ENCODE measurements at places on chromosomes 6 and 20. TPM values are rescaled to one million over a fixed set of nuclear protein-coding genes. Genes with fewer than 3 reads are reported as not detected.

- H3K36me3 ChIP-seq: no peaks in the 10 kb centered on the region
- DNase-seq: no peak
- H3K4me1 ChIP-seq: no peaks in the 10 kb centered on the region
- no peak overlapping the region for H3K27ac ChIP-seq
- no peaks in the 10 kb centered on the region for H3K27me3 ChIP-seq
- no peak overlapping the region for H3K4me3 ChIP-seq
Measured at GRCh38 chr6:10276106-10276505, 138.8 kb downstream of the TFAP2A start.

- DNase-seq: no peak
- no peaks in the 10 kb centered on the region for H3K27me3 ChIP-seq
- H3K4me1 ChIP-seq: no peaks in the 10 kb centered on the region
- no peaks in the 10 kb centered on the region for H3K36me3 ChIP-seq
- H3K4me3 ChIP-seq: no peak overlapping the region
Measured at GRCh38 chr6:11318835-11319813, 86.7 kb upstream of the NEDD9 start.

DNA sequence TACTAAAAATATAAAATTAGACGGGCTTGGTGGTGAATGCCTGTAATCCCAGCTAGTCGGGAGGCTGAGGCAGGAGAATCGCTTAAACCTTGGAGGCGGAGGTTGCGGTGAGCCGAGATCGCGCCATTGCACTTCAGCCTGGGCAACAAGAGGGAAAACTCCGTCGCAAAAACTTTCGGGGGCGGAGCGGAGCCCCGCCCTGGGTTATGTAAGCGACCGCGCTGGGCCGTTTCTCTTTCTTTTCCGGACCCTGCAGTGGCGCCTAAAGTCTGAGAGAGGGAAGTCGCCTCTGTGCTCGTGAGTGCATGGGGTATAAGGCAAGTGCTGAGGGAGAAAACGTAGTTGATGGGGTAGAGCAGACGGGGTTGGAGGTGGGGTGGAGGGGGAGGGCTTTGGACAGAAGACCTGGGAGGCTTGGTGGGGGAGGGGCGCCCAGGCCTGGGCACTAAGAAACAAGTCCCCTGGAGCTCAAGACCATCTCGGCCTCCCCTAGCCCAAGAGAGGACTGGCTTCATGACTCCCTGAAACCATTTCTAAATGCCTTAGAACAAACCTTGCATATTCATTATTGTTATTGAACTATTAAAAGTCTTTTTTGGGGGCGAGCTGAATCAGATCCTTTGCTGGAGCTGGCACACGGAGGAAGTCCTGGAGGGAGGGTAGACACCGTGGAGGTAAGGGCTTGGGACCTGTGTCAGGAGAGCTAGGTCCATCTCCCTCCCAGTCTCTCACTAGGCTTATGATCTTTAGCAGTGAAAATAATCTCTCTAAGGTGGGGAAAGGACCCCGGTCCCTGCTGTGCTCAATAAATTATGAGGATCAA lies 2.7 kb upstream of the MICA start:
- H3K36me3 ChIP-seq: no peaks in the 10 kb centered on the region
- H3K4me3 ChIP-seq: peak overlapping the region; percentile 70
- H3K27me3 ChIP-seq: no peaks in the 10 kb centered on the region
- H3K27ac ChIP-seq: peak overlapping the region; percentile 98
- DNase-seq: peak; percentile 91

SH3BGRL2 gene
- 28.8 TPM for total RNA-seq

GRCh38 chr6:105226598-105227294 lies 46.9 kb upstream of the POPDC3 start:
- no peak for DNase-seq
- no peaks in the 10 kb centered on the region for H3K36me3 ChIP-seq

- no peak overlapping the region for H3K4me3 ChIP-seq
- no peaks in the 10 kb centered on the region for H3K4me1 ChIP-seq
- H3K27ac ChIP-seq: peak overlapping the region; percentile 3
- peaks cover 18% of the 10 kb centered on the region for H3K36me3 ChIP-seq
- DNase-seq: no peak
Measured at GRCh38 chr20:41408156-41408794, 41.7 kb upstream of the EMILIN3 start.

PDYN gene
- total RNA-seq: not detected

GHRH gene
- not detected for total RNA-seq

GRCh38 chr20:61581825-61582188 lies 329.7 kb downstream of the CDH4 start:
- no peak overlapping the region for H3K27ac ChIP-seq
- peaks cover 20% of the 10 kb centered on the region for H3K4me1 ChIP-seq
- peaks cover 4% of the 10 kb centered on the region for H3K27me3 ChIP-seq
- no peaks in the 10 kb centered on the region for H3K36me3 ChIP-seq
- no peak for DNase-seq

DNA sequence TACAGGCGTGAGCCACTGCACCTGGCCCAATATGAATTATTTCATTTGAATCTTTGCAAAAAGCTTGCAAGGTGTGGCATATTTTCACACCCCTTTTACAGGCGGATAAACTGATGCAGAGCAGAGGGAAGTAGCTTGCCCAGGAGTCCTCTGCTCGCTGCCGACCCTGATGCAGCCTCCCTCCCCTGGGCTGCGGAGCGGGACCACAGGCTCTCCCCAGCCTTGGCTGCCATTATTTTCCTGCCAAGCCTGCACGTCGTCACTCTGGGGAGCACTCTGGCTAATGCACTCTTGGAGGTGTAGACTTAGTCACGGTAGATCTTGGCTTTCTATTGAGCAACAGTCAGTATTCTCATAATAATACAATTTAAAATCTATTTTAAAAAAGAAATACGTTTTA lies 34.8 kb upstream of the DACT2 start:
- H3K4me1 ChIP-seq: peaks cover 6% of the 10 kb centered on the region
- H3K27me3 ChIP-seq: no peaks in the 10 kb centered on the region
- H3K4me3 ChIP-seq: no peak overlapping the region
- no peak overlapping the region for H3K27ac ChIP-seq

DNA sequence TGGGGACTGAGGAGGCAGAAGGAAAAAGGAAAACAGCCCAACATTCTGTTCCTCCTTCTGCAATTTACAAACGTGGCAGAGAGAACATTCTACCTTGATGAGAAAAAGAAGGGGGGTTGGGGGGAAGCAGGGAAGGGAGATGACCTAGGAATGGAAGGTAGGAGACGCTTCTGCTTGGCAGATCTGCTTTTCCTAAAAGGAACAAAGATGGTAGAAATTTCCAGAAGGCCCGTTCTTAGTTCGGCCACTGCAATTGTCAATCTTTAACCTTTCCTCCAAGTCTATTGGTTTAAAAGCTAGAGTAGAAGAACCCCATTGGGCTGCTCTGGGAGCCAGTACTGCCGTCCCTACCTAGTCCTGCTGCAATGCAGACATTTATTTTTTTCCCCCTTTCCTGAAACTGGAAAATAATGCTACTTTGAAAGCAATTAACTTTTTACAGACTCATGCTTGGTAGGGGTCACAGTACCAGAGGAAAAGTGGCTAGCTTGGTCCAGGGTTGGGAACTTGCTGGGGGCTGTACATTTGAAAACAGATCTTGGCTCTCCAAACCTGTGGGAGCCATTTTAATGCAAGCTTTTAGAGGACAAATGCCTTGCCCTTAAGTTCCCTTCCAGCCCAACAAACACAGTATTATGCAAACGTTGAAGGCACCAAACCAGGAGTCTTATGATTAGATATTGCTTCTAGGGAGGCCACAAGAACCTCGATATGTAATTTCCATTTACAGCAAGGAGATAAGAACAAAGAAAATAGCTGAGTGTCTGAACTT lies 2.6 kb downstream of the ZMYND8 start:
- no peak for DNase-seq
- H3K4me3 ChIP-seq: peak overlapping the region; percentile 24
- H3K4me1 ChIP-seq: peaks cover 100% of the 10 kb centered on the region
- peak overlapping the region; percentile 99 for H3K27ac ChIP-seq
- H3K27me3 ChIP-seq: no peaks in the 10 kb centered on the region
- no peaks in the 10 kb centered on the region for H3K36me3 ChIP-seq

DNA sequence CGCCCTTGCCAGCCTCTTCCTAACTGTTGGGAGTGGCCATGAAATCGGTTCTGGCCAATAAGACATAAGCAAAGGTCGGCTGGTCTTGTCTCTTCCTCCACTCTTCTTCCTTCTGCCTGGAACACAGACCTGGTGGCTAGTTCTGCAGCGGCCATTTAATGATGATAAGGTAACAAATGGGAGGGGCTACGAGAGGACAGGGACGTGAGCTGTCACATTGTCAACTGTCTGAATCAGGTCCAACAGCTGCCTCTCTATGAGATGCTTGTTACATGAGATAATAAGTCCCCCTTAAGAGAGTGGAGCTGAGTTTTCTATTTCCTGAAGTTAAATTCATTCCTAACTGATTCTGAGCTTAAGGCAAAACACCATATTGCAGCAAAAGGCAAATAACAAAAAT lies 12.5 kb upstream of the TMEM242 start:
- peaks cover 3% of the 10 kb centered on the region for H3K27me3 ChIP-seq
- no peaks in the 10 kb centered on the region for H3K36me3 ChIP-seq
- no peak overlapping the region for H3K27ac ChIP-seq
- DNase-seq: no peak
- no peak overlapping the region for H3K4me3 ChIP-seq

- no peaks in the 10 kb centered on the region for H3K36me3 ChIP-seq
- H3K27ac ChIP-seq: no peak overlapping the region
- no peaks in the 10 kb centered on the region for H3K4me1 ChIP-seq
- no peak overlapping the region for H3K4me3 ChIP-seq
- no peak for DNase-seq
Measured at GRCh38 chr6:122145741-122146240, 253.7 kb upstream of the HSF2 start.

DNA sequence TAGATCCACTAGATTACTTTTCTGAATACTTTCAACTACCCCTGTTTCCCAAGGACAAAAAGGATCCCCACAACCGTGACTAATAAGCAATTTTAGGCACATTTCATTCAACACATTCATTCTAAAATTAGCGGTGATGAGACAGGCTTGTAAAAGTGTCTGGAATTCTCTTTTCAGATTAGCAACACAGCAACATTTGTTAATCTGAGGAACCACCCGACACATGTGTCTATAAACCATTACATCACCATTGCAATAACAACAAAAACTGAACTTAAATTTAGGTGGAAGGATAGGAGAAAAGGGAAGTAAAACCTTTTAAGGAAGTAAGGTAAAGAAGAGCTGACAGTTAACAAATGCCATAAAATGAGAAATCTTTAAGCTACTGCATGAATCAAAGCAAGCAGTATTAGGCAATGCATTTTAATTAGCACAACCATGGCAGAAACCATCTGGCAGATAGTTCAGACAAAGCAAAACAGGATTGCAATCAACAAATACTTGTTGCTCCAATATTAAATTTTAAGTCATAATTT lies 49.1 kb downstream of the MAP3K7 start:
- H3K36me3 ChIP-seq: peaks cover 6% of the 10 kb centered on the region
- H3K4me1 ChIP-seq: no peaks in the 10 kb centered on the region
- no peaks in the 10 kb centered on the region for H3K27me3 ChIP-seq
- no peak overlapping the region for H3K4me3 ChIP-seq
- no peak for DNase-seq

TRAPPC3L gene
- total RNA-seq: not detected

DNA sequence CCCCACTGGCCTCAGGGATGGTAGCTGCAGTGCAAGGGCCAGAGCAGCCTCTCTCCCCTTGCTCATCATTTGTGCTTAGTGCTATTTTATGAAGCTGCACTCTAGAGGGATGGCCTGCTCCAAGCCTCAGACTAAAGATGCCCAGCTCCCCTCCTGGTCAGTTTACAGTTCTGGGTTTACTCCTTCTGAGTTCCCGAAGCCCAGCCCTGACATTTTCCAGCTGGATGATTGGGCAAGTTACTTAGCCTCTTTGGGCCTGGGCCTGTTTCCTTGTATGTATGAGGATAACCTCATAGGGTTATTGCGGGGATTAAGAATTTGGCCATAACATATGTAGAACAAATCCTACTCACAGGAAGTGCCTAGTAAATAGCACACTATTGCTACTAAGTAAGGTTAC lies 31.8 kb upstream of the EMILIN3 start:
- H3K4me1 ChIP-seq: no peaks in the 10 kb centered on the region
- no peak overlapping the region for H3K4me3 ChIP-seq
- H3K27me3 ChIP-seq: no peaks in the 10 kb centered on the region
- no peaks in the 10 kb centered on the region for H3K36me3 ChIP-seq
- H3K27ac ChIP-seq: no peak overlapping the region

NOTCH4 gene
- 23.0 TPM for total RNA-seq

DNA sequence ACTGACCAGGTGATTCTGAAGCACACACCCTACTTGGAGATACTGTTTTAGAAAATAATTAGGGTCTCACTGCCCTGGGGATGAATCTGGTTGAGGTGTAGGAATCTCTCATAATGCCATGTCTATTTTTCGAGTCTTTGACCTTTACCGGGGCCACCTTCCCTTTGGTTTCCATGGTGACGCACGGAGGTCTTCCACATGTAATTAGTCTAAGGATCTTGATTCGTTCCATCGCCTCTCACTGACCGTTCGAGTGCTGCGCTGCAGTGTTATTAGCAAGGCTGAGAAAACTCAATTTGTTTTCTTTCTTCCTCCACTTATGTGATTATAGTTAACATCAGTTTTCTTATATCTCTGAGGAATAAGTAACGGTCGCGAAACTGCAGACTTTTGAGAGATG lies 144.3 kb upstream of the SPACA1 start:
- H3K36me3 ChIP-seq: no peaks in the 10 kb centered on the region
- H3K27me3 ChIP-seq: no peaks in the 10 kb centered on the region
- H3K4me1 ChIP-seq: no peaks in the 10 kb centered on the region
- DNase-seq: no peak
- no peak overlapping the region for H3K4me3 ChIP-seq

TRIM15 gene
- total RNA-seq: not detected

LY6G6F gene
- total RNA-seq: not detected

DNA sequence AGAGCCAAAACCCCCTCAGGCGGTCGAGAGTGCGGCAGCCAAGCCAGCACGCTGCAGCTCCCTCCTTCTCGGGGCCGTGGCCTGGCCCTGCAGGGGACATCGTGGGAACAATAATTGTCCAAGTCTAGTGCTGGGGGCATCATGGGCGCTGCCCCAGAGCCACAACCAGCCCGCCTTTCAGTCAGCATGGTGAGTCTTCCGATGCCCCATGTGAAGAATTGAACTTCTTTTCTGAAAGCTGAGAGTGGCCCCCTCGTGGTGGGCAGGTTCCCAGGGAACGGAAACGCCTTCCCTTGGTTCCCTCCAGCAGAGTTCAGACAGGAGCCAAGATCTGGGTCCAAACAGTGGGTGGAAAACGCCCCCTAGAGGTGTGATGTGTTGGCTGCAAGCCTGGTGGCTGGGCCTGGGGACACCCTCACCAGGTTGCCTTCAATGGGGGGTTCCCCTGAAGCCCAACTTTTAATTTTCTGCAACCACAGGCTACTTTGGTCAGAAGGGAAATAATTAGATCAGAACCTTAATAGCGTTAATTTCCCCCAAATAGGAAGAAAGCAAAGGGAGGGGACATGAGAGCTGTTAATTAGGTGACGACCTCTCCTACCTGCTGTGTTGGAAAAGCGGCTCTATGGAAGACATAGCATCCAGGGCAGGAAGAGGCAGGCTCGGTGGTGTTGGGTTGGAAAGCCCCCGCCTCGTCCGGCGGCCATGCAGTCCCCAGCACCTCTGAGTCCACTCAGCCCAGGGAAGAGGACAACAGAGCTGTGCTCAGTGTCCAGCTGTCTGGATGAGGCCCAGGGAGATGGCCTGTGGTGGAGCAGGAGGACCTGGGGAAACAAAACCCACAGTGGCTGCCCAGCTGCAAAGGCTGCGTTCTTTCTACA lies 4.7 kb upstream of the MRGBP start:
- H3K4me1 ChIP-seq: peaks cover 30% of the 10 kb centered on the region
- no peaks in the 10 kb centered on the region for H3K27me3 ChIP-seq
- peak overlapping the region; percentile 12 for H3K27ac ChIP-seq
- H3K4me3 ChIP-seq: no peak overlapping the region
- DNase-seq: peak; percentile 95

All from sigmoid colon (tissue), 7 donors.